ENCODE measurements at places on chromosomes 2 and 18. TPM values are rescaled to one million over a fixed set of nuclear protein-coding genes. Genes with fewer than 3 reads are reported as not detected.

Gene NTSR2
- not detected for total RNA-seq

Gene TMEM247
- not detected for total RNA-seq

Gene AP1S3
- 1.1 TPM for total RNA-seq

Gene CABYR
- 2.2 TPM for total RNA-seq

Gene GAD1
- not detected for total RNA-seq

Gene EVA1A
- not detected for total RNA-seq

Gene FEV
- not detected for total RNA-seq

Gene PXDN
- not detected for total RNA-seq

Gene OSBPL6
- 0.23 TPM for total RNA-seq

Gene LRRTM4
- not detected for total RNA-seq

Gene LHCGR
- not detected for total RNA-seq

Gene CGREF1
- total RNA-seq, result 0.47 TPM

Gene GLB1L
- total RNA-seq, result 1.5 TPM

Gene NEDD4L
- total RNA-seq, result 3.5 TPM

Gene FAHD2A
- 33.9 TPM for total RNA-seq

Gene SATB2
- not detected for total RNA-seq

Gene AMER3
- not detected for total RNA-seq

- no peak for DNase-seq
These were observed 5.2 kb downstream of the ZNF638 start for GRCh38 chr2:71336802-71337201.

GRCh38 chr18:60153376-60153775 lies 219.2 kb downstream of the MC4R start:
- DNase-seq, result no peak

- DNase-seq, result no peak
These were observed 59.9 kb downstream of the CRIM1 start for GRCh38 chr2:36415381-36416022.

DNA sequence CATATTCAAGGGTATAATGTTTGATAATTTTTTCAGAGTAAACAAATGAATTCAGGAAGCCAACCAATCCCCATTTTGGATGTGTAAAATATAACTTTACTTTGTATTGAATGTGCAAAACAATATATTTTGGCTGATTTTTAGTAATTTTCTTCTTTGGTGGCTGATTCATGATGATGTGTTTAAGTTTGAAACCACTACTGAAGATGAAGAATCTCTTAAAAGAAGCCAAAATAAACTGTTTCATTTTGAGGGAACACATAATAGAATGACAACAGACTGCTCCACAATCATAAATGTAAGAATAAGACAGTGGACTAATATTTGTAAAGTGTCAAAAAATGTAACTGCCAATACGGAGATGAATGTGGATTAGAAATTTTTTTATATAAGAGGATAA lies 52.5 kb upstream of the TRIM43 start:
- DNase-seq, result no peak

GRCh38 chr18:70430501-70431173 lies 141.8 kb downstream of the SOCS6 start:
- no peak for DNase-seq

DNA sequence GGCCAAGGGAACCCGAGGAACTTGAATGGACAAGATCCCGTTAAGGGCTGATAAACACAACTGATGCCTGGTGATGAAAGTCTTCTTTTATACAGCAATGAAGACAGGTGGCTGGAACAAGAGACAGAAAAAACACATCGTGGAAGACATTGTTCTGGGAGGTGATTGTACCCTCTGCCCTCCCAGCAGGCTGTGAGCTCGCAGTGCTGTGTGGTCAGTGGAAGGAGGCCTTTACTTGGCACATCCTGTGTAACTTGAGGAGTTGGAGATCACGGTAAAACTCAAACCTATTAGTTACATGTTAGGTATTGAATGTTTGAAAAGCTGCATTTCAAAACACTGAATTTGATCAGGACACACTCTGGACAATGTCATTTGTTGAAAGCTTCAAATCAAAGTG lies 249.9 kb upstream of the EPAS1 start:
- no peak for DNase-seq

DNA sequence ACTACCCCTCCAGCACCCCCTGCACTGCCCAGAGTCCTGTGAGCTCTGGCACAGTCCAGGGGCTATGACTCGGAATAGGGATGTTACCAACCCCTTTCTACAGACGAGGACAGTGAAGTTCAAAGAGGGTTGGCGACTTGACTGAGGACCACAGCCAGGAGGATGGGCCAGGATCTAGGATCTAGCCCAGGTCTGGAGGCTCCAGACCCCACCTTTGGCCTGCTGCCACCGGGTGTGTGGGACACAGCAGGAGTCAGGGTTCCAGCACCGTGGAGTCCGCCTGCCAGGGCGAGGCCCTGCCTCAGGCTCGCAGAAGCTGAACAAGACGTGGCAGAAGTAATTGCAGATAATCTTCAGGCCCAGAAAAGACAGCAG lies 37.9 kb upstream of the GPC1 start:
- no peak for DNase-seq

DNA sequence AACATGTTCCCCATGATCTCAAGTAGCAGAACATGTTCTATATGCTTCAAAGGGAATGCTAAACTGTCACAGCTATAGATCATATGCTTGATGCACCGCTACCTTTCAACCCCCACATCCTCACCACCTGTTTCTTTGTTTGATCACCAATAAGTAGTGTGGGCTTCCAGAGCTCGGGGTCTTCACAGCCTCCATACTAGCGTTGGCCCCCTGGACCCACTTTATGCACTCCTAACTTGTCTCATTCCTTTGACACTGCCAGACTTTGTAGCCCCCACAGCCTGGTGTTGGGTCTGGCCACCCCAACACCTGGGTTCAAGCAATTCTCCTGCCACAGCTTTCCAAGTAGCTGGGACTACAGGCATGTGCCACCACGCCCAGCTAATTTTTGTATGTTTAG lies 11.6 kb upstream of the RBM44 start:
- DNase-seq, result no peak

- DNase-seq, result no peak
These were observed 4.9 kb upstream of the PHLPP1 start for GRCh38 chr18:62710417-62710816.

DNA sequence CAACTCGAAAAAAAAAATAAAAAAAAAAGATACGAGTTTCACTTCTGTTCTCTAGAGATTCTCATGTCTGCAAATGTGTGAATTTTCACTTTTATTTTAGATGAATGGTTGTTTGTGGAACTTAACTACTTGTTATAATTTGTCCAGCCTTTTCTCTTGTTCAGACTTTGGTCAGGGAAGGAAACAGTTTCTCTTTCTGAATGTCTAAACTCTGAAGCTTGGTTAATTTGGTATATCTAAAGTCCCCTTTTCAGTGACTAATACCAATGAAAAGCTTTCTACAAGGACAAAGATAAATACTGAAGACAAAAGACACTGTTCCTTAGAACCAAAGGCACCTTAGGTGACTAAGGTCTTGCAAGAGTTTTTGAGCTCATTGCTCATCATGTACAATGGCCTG lies 144.4 kb upstream of the PIEZO2 start:
- no peak for DNase-seq

DNA sequence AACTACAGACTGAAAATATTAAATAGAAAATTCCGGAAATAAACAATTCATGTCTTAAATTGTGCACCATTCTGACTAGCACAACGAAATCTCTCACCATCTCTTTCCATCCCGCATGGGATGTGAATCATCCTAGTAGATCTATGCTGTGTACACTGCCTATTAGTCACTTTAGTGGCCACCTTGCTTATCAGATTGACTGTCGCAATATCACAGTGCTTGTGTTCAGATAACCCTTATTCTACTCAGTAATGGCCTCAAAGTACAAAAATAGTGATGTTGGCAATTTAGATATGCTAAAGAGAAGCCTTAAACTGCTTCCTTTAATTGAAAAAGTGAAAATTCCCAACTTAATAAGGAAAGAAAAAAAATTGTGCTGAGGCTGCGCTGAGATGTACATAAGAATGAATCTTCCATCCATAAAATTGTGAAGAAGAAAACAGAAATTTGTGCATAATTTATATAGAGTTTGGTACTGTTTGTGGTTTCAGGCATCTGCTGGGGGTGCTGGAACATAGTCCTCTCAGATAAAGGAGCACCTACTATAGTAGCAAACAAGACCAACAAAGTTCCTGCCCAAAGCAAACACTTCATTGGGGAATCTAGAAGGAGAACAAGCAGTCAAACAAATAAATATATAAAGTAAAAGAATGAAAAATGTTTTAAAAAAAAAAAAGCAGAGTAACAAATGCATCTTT lies 12.0 kb downstream of the PSMD1 start:
- DNase-seq, result peak; percentile 63

DNA sequence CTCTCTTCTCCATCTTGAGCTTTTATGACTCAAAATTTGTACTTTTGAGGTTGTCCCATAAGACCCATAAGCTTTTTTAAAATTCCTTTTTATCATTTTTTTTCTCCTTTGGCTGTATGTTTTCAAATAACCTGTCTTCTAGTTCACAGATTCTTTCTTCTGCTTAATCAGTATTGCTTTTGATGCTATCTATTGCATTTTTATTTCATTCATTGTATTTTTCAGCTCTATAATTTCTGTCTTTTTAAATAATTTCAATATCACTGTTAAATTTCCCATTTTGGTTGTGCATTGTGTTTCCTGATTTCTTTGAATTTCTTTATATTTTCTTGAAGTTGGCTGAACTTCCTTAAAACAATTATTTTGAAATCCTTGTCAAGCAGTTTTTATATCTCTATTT lies 4.8 kb upstream of the XDH start:
- DNase-seq, result no peak

- no peak for DNase-seq
These were observed 3.5 kb downstream of the EML6 start for GRCh38 chr2:54726940-54727339.

DNA sequence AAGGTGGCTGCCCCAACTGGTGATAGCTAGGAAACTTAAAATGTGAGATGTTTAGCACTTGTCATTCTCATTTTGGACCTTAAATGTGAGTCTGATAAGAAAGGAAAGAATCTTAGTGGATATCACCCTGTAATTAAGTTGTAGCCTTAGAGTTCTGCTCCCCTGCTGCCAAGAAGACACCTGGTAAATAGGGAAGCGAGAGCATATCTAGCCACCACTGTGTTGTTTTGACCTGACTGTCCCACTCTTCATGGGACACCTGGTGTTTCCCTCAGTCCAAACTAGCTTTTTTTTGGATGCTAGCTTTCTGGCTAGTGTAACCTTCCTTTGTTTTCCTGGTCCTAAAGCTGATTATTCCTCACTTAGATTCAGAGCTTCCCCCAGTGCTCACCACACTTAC lies 357.6 kb downstream of the RAD51AP2 start:
- DNase-seq, result no peak

DNA sequence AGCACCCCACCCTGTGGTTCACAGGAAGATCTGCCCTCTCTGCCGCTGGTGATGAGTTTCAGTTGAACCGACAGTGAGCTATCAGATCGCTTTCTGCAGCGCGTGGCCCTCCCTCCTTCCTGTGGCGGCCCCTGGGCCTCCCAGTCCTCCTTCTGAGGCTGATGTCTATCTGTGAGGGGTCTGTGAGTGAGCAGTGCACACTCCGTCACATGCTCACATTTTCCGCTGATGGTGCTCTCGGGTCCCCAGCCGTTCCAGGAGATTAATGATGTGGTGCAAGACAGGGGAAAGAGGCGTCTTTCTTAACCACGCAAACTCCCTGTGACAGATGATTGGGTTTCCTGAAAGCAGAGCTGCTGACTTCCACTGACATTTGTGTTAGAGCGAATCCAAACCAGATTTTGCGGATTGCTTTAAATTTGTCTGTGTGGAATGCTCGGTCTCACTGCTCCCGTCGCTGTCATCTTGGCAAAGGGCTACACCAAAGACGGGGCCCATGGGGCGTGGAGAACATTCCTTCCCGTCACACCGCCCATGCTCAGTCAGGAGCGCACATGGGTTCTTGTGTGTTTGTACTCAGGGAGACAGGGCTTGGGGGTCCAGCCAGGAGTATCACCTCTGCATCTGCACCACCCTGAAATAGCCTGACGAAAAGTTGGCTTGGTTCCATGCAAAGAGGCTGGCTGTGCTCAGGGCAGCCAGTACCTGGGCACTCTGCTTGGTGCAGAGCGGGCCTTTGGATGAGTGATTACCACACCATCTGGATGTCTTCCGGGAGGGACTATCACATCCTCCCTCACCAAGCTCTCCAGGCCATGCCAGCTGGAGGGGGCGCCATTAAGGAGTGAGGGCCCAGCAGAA lies 154.7 kb upstream of the HS6ST1 start:
- no peak for DNase-seq

DNA sequence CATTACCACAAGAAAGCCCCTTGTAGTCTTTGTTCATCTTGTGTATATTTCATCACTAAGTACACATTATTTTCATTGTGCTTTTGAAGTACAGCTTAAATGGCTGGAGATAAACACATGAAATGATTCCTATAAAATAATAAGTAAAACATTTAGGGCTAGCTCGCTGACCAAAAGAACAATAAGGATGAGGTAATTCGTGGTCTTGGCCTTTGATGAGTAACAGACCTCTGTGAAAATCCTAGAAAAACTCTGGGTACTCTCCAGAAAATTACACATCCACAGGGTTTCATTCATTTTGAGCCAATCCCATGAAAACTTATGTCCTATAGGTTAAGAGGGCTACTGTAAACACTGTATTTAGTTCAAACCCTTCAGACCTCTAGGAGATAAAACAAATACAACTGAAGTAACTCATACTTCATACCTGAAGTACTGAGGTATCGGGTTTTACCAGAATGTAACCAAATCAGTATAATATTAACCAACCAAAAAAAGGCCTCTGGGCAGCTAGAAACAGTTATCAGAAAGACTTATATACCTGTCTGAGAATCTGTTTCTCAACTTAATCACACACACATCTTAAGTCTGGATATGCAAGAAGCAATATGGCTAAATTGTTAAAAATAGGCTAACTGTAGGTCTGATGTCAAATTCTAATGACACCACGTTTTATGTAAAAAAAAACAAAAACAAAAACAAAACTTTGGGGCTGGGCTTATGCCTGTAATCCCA lies 31.0 kb downstream of the CFAP36 start:
- no peak for DNase-seq

DNA sequence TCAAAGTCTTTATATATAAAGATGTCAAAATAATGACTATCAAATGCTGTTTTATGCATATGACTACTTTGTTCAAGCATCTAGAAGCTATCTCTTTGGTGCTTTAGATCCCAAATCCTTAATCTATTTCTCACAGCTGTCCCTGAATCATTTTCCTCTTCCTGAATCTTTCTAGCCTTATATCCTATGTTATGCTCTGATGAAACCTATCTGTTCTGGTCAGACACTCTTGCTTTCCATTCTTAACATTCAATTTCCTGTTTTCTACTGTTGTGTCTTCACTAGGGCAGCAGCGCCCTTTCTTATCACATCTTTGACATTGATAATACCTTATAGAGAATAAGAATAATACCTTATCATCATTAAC lies 6.3 kb upstream of the PARD3B start:
- DNase-seq, result no peak

DNA sequence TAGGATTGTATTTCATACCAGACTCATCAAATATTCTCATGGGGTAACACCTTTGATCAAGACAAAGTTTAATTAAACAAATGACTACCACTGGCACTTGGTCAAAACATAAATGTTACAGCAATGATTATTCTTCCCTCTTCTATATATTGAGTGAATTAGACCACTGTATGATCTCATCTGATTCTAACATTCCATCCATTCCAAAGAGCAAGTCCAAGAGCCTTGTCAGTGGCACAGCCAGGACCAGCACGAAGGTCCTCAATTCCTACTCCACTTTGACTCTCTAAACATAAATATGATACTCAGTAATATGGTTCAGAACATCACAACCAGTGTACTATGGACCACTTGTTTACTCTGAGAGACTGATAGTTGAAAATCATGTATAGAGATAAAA lies 86.4 kb downstream of the AP1S3 start:
- no peak for DNase-seq

- DNase-seq, result no peak
These were observed 35.2 kb downstream of the ZNF516 start for GRCh38 chr18:76459687-76460350.

GRCh38 chr2:196670342-196670741 lies 30.8 kb downstream of the CCDC150 start:
- no peak for DNase-seq
